ENCODE measurements at places on chromosomes 2 and 18. TPM values are rescaled to one million over a fixed set of nuclear protein-coding genes. Genes with fewer than 3 reads are reported as not detected.

FLACC1 gene
- polyA plus RNA-seq, result 1.1 TPM

OTOF gene
- polyA plus RNA-seq, result 0.56 TPM

SLC40A1 gene
- 14.9 TPM for polyA plus RNA-seq

WDR12 gene
- 5.4 TPM for polyA plus RNA-seq

CHRNA1 gene
- not detected for polyA plus RNA-seq

CHRNG gene
- polyA plus RNA-seq, result not detected

ICA1L gene
- 2.2 TPM for polyA plus RNA-seq

SCN7A gene
- polyA plus RNA-seq, result 2.5 TPM
